NCI-H1092 treated with DMSO at 0.1 percent for 48 hours (cell line): ENCODE measurements at places on chromosomes 7 and 10.

DNA sequence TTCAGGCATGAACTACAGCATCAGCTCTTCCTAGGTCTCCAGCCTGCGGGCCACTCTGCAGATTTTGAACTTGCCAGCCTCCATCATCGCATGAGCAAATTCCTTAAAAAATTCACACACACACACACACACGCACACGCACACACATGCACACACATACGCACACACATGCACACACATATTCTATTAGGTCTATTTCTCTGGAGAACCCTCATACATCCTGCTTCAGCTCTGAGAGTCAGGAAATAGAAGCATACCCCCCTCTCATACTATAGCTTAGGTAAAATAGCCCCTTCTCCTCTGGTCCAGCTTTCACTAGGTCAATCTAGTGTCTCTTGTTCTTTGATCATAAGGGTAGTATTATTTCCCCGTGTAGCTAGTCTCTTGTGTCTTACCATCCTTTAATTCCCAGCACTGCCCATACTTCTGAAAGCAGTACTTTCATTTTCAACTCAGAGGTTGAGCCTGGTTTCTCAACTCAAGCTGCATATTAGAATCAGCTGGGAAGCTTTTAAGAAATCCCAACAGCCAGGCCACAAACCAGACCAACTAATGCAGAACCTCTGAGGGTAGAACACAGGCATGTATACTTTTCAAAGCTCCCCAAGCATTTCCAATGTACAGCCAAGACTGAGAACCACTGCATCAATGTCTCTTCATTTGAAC, 30.9 kb upstream of the ITGB8 start:
- DNase-seq: no peak

DNA sequence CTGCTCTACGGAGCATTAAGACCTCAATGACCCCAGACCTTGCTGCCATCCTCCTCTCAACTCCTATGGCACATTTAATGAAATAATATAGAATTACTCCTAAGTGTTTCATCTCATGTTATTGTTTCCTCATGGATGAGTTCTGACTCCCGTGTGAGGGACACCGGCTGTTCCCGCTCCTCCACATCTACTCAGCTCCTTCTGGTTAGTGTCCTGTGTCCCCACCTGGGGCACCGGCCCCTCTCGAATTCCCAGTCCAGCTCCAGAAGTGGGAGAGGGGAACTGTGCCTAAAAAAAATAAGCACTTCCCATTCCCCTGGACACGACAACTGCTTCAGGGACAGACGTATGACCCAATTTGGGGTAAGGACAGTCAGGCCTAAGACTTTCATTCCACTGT, 58.3 kb downstream of the PIP4K2A start:
- DNase-seq: no peak

DNA sequence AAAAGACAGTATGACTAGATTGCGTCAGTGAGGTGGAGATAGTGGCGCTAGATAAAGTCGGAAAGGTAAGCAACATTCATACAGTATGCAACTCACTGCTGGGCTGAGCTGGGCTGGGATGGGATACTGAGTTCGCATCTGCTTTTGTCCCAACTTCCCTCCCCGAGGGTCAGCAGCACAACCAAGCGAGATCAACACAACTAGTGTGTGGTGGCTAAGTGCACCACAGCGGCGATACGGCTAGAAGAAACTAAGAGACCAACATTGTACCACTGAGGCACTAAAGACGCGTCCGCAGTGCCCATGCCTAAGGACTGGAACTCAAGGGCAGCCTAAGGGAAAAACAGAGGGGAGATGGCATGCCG, 467 bp downstream of the EXOSC1 start:
- no peak for DNase-seq

DNA sequence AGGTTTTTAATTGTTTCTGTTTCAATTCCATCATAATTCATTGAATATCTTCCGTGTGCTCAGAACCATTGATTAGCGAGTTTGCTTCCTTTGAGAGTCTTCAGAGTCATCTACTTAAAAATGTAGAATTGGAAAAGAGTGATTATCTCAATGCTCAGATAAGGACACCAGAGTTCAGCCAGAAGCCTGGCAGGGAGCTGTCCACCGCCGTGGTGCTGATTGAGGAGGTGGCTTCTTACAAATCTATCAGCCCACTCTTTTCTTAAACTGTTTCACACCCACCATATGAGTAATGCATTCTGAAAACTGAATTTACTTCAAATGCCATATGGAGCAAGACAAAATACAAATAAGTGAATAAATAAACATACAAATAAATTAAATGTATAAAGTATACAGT, 79.3 kb downstream of the INSYN2A start:
- DNase-seq: no peak

DNA sequence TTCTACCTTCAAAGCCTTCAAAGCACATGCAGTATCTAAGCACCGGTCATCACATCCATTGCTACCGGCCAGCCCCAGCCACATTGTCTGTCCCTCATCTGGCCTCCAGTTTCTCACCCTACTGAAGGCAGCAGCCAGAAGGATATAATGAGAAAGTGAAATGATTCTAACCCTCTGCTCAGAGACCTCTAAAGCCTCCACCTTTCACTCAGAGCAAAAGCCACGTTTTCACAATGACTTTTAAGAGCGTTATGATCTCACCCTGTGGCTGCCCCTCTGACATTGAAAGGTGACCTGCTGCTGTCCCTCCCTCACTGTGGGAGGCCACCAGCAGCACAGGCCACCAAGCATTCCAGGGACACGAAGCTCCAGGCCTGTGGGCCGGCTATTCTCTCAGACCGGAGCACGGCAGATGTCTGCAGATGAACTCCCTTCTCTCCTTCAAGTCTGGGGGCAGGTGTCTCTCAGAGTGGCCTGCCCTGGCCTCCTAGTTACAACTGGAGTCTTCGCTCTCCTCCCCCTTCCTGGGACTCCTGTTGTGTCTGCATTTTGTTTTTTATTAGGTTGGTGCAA, 94.9 kb upstream of the EEPD1 start:
- no peak for DNase-seq

GRCh38 chr7:35430547-35431153, 176.8 kb upstream of the TBX20 start:
- peak; percentile 2 for DNase-seq

- DNase-seq: no peak
Measured at GRCh38 chr10:33914746-33915145, 580.3 kb upstream of the NRP1 start.

DNA sequence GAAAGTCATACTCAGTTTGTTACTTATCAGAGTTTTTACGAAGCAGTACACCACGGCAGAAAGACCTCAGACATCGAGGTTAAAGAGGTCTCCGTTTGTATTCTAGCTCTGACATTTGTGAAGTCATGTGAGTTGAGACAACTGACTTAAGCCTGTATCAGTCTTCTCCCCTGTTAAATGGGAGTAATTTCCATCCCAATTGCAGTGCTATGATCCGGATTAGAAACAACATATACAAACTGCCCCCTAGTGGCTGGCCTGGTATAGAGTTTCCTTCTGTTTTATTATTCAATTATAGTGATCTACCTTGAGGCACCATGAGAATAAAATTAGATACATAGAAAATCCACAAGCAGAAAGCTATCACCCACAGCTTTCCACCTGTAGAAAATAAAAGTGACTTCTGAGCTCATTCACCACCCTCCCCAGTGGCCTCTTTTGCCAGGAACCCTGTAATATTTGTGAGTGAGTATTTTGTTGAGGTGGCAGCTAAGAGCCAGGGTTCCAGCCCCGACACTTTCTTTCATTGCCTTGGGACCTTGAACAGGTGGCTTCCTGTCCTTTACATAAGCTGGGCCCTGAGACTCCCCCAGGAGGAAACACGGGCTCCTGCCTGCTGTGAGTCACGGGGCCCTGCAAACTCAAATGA, 607.2 kb upstream of the MGMT start:
- DNase-seq: peak; percentile 10

DNA sequence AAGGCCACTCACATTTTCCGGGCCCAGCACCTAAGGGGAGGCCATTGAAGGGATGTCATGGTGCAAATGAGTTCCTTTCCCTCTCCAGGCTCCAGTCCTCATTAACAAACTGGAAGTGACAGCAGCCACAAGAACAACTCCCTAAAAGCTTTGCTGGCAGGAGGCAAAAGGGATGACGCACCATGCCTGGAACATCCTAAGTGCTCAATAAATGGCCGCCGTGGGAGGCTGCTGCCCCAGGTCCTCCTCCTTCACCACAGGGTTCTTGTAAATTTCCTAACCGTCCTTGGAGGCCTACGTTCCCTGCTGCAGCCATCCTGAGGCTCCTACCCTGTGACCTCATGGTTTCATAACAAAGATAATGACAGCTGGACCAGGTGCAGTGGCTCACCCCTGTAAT, 41.3 kb upstream of the CAMK1D start:
- DNase-seq: no peak

- no peak for DNase-seq
Measured at GRCh38 chr7:29806995-29807841, 910 bp downstream of the WIPF3 start.
